ENCODE measurements at places on chromosomes 11 and 22.

GRCh38 chr11:99307510-99308088 is 286.9 kb downstream of the CNTN5 start:
- no peak for DNase-seq

DNA sequence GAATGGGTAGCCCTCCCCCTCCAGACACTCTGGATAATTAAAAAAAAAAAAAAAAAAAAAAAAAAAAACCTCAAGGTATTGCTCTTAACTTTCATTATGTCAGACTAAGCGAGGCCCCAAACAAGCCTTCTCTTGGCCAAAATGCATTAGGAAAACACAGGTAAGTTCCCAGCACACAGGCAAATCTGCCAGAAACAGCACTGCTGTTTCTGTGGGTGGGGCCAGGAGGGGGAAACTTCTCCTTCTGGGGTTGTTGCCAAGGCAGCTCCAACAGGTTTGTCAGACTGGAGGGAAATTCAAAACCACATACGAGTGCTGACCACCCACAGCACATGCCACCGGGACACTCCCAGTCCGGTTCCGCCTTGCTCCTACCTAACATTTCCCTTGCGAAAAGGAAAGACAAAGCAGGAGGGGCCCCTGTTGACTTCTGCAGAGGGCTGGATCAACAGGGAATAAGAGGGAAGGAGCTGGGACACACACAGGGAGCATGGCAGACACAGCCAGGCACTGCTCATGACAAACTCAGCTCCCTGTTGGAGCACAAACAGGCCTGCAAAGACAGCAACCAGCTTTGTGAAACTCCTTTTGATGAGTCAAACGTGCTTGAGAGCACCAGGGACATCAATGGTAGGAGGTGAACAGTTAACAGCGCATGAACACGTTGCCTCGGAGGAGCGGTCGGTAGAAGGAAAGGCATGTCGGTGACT is 55.0 kb downstream of the MYH9 start:
- DNase-seq, result no peak

- DNase-seq, result no peak
These were observed 11.6 kb downstream of the TOLLIP start for GRCh38 chr11:1297576-1298473.

DNA sequence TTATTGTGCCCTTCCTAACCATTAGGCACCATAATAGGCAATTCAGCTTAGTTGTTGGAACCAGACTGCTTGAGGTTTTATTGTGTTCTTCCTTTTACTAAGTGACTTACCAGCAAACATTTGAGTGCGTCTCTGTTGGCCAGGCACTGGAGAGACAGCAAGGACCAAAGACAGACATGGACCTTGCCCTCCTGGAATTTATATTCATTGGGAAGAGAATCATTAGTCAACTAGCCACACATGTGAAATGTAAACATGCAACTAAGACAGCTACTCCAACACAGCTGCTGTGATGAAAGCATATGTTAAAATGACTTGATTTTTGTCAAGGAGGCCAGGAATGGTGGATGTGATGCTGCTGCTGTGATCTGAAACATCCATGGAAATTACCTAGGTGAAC is 106.4 kb downstream of the TRAF6 start:
- no peak for DNase-seq

- DNase-seq, result no peak
These were observed 156.7 kb upstream of the KIRREL3 start for GRCh38 chr11:127157225-127157624.

- no peak for DNase-seq
These were observed 9.5 kb upstream of the ACR start for GRCh38 chr22:50728523-50728931.

DNA sequence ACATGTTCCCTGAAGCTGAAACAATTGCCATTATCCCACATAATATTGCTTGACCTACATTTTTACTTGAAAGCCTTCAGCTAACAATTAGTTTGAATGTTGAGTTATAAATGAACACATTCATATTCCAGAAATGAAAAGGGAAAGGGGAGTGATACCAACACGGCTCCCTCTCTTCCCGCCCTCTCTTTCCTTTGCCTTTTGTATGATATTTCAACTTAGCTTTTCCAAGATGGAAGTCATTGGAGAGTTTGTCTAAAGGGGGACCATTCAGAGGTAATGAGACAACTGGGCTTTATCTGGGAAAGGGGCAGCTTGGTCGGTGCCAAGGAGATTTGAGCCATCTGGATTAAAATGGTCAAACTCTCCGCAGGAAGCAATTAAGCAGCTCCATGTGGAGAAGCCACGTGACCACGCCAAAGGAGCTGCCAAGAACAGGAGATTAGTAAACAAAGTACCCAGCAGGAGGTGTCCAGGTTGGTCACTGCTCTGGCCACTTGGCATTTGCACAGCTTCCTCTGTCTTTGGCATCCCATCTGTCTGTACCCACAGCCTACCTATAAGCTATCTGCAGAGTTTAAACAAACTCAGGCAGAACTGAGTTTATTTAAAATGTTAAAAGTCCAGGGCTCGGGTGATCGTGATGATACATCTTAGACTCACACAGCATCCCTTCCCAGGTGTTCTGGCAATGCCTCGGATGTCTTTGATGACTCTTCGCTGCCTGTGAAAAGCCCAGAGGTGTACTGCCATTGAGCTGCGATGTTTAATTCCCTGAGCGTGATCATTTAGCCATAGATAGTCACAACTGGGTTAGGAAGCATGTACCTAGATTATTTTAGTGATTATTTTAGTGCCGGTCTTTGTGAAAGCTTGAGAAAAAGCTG is 735.9 kb downstream of the NTM start:
- DNase-seq, result no peak
